Renal cortex interstitium (tissue), 15 donors: ENCODE measurements at places on chromosomes 12 and 14.

DNA sequence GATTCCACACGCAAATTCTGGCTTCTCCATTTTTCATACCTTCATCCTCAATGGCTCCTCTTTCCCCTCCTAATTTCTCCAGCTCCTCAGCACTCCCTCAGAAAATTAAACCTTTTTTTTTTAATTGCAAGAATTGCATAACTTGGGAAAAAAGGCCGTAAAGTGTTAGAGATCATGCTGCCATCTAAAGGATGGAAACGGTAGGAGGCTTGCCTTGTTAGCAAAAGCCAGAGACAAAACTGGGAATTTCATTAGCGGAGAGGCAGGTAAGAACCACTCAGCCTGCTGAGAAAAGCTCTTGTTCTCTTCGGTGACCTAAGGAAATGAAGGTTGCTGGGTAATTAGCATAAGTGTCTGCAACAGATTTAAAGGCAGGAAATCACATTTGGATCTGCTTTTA is 204.3 kb downstream of the AEBP2 start:
- peak; percentile 55 for DNase-seq

- no peak for DNase-seq
Observed at GRCh38 chr12:62265511-62265910, 5.3 kb downstream of the USP15 start.

GRCh38 chr12:15558915-15559528 is 230.2 kb downstream of the EPS8 start:
- no peak for DNase-seq

DNA sequence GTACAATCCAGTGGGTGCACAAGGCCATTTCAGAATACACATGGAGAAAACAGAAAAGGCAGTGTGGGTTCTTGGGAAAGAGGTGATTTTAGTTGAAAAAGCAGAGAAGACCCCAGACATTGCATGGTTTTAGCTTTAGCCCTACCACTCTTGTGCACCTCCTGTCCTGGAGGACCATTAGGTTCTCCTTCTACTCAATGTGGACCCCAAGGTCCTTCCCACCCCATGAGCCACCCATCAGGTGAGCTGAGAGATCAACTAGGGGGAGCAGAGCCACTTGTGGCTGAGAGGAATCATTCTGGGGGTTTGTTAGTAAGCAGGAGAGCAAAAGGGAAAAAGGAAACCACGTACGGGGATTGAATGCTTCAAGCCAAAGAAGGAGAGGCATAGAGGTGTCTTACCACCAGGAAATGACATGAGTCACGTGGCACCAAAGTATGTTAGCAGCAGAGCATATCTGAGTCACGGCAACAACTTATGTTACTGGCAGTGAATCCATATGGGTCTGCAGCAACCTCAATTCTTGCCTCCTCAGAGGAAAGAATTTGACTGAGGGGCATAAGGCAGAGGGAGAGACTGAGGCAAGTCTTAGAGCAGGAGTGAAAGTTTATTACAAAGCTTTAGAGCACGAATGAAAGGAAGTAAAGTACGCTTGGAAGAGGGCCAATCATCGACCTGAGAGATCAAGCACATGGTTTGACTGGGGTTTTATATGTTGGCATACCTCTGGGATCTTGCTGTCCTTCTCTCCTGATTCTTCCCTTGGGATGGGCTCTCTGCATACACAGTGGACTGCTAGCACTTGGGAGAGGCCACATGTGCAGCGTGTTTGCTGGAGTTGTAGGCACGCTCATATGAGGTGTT is 73.9 kb downstream of the HSD17B6 start:
- no peak for DNase-seq

- DNase-seq, result no peak
Observed at GRCh38 chr12:15796493-15797141, 7.4 kb upstream of the EPS8 start.

DNA sequence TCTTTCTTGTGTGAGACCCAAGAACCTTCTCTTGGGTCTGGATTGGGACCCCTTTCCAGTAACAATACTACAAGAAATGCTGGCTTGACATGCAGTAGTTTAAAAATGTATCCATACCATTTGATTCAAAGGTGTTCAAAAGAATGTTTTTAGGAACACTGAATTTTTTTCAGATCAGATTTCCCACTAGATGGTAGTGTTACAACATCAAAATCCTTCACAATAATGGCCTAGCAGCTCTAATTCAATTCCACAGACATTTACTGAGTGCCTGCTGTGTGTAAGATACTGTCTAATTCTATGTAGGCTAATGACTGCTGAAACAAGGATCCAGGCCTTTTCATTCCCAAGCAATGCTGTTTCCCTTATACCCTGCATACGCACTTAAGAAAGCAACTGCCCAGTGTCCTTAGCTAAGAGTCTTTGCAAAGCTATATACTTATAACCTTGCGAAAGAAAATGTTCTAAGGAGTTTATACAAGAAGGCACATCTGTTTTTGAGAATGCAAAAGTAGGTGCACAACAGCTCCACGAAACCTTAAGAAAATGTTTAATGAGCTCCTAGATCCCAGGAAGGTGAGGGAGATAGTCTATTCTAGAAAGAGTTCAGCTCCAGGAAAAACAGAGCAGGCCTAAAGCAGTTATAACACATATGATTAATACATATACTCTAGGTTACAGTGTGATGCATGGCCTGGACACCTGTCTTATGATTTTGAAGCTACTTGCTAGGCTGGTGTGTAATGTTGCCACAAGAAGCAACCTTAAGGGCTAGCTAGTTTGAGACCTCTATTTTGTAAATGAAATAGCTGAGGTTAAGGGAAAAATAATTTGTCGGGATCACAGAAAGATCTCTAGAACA is 50.9 kb upstream of the PKP2 start:
- DNase-seq, result peak; percentile 60

DNA sequence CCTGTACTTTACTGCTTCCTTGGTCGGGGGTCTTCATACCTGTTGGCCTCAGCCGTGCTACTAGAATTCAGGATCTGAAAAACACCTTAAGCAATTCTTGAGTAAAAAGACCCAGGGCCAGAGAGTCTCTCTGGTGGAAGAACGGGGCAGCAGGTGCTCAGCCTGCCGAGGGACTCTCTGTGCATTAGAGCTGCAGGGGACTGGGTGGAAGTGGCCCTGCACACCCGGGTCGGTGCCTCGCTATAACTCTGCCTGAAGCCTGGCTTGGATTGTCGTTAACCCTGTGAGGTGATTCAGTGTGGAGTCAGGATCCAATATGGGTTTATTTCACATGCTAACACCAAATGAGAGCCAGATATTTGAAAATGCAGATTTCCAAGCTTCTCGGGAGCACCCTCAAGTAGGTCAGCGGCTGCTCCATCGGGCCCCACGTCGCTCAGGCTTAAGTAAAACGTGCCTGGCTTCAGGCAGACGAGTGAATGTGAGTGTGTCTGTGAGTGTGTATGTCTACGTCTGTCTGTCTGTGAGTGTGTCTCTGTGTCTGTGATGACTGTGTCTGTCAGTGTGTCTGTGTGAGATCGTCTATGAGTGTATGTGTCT is 35.1 kb upstream of the C14orf180 start:
- DNase-seq, result no peak

GRCh38 chr14:51521764-51522163 is 129.9 kb upstream of the FRMD6 start:
- DNase-seq, result no peak

GRCh38 chr12:57462251-57462911 is 2.8 kb downstream of the GLI1 start:
- peak; percentile 90 for DNase-seq

DNA sequence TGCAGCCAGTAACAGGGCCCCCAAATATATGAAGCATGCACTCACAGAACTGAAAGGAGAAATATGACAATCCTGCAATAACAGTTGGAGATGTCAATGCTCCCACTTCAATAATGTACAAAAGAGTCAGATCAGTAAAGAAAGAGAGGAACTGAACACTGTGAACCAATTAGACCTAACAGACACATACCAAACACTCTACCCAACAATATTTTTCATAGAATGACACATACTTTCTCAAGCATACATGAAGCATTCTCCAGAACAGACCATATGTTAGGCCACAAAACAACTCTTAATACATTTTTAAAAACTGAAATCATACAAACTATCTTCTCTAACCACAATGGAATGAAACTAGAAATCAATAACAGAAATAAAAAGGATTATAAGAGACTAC is 80.2 kb downstream of the ELK3 start:
- no peak for DNase-seq

GRCh38 chr12:99901181-99901580 is 83.6 kb downstream of the ANKS1B start:
- DNase-seq, result no peak

DNA sequence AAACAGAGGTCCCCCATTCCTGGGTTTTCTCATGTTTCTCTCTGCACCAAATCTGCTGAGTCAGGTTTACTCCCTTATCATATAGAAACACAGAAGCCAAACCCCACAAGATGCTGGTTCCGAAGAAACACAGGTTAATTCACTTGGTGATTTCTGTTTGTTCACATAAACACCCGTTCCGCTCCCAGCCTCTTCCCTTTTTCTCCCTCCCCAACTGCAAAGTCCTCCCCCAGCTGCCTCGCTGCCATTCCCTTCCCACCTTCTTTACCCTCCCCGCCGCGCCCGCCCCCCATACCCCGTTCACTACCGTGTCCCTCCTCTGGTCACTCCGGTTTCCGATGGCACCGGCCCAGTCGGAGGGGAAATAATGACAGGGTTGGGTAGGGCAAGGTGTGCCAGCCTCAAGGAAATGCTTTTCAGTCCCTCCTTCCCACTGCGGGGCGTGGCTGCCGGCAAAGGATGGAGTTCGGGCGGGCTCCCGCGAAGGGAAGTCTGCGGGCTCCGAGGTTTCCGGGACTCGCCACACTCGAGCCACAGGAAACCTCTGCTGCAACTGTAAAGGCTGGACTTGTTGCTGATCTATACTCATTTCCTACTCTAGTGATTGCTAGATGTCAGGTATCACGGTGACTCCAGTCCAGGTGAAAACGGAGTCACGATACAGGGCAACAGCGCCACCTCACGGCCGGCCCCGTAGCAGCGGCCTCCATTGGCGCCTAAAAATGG is at the start of gene STYK1:
Gene STYK1, minus strand, starts transcription at position 394 of the 726 bp plus-strand sequence. CDS start 39,434 bp downstream, outside the sequence.
- peak; percentile 48 for DNase-seq

- DNase-seq, result peak; percentile 64
Observed at GRCh38 chr12:100826323-100826722, 31.7 kb downstream of the ANO4 start.

- no peak for DNase-seq
Observed at GRCh38 chr12:50242751-50243191, 40.5 kb downstream of the LIMA1 start.

- no peak for DNase-seq
Observed at GRCh38 chr12:6452245-6452943, 552 bp downstream of the TAPBPL start.

GRCh38 chr14:70776197-70776596 is 33.1 kb downstream of the MAP3K9 start:
- no peak for DNase-seq

GRCh38 chr12:57044889-57045288 is 5.0 kb downstream of the MYO1A start:
- DNase-seq, result no peak

DNA sequence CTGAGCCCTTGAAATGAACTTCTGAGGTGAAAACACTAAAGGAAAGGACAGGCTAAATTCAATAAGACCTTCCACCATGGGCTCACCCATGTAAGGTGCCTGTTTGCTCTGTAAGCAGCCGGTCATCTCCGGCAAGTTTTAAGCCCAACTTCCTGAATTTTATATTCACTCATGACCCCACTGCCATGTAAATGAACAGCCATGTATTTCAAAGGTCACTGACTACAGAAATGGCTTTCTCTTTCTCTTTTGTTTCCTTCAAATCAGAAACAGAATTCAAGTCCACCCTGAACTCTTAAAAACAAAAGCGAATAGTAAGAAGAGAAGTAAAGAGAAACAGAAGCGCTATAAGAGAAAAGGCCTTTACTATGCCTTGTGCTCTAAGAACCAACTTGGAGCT is 61.7 kb upstream of the OVCH1 start:
- no peak for DNase-seq
